ENCODE measurements at places on chromosomes 3 and 15. TPM values are rescaled to one million over a fixed set of nuclear protein-coding genes. Genes with fewer than 3 reads are reported as not detected.
A peak's percentile ranks its signal among the peaks of the same experiment; 100 is the strongest.

GRCh38 chr15:90519688-90520087, 10.0 kb upstream of the CRTC3 start:
- DNase-seq: peak; percentile 82

DNA sequence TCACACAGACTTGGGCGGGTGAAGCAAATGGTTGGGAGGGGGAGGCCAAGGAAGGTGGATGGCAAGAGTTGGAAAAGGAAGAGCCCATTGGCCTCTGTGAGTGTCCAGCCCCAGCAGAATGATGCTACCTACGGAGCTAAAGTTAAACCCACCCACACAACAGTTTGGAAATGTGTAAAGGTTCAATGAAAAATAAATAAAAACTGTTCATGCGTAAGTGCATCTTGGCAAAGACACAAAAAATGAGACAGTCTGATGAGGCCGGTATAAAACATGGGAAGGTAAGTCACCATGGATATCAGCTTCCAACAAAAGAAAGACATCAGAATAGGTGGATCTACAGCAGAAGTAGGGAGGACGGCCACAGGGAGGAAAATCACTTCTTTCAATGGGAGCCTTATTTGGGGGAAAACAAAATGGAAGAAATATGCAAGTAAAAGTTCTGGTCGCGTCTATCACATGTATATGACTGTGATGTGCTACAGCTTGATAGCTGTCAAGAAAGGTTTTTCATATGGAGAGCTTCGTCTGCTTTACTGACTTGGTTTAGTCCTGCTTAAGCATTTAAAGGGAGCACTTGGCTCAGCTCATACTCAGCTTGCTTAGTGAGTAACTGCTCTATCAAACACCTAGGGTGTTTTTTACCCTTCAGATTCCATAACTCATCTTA, 82.8 kb downstream of the TIGIT start:
- DNase-seq: no peak

DNA sequence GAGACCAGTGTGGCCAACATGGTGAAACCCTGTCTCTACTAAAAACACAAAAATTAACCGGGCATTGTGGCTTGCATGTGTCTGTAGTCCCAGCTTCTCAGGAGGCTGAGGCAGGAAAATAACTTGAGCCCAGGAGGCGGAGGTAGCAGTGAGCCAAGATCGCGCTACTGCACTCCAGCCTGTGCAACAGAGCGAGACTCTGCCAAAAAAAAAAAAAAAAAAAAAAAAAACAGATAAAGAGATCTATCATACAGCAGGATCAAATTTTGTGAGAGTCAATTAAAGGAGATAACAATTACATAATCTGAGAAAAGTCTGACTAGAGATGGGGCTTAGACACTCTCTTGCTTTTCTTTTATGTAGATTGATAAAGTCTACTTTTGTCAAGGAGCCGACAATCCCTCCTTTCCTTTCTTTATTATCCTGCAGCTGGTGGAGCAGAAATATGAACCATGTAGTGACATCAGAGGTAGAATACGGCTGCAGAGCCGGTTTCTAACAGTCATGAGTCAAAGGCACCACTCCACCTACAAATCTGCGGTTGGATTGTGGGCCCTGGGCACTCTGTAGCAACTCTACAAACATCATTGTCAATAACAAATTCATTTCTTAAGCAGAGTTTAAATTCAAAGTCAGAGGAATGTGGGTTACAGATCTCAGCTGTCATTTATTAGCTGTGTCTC, 9.0 kb downstream of the C2CD4A start:
- DNase-seq: peak; percentile 88

- DNase-seq: no peak
Observed at GRCh38 chr3:166257715-166258114, 420.5 kb upstream of the BCHE start.

DNA sequence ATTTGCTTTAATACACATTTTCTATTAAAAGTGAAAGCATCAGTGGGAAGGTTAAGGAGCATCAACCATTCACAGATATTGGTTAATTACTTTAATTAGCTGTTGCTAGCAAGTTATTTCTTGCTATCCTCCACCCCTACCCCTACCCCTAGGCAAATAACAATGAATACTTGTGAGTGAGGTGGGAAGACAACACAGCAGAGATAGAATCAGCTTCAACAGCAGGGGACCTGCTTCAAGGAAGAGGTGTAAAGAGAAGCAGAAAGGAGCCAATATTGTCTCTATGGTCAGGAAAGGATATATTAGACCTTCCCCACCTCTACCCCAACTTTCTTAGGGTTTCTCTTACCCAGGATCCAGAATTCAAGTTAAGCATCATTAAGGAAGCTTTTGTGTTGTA, 149.4 kb downstream of the SNRK start:
- no peak for DNase-seq

DNA sequence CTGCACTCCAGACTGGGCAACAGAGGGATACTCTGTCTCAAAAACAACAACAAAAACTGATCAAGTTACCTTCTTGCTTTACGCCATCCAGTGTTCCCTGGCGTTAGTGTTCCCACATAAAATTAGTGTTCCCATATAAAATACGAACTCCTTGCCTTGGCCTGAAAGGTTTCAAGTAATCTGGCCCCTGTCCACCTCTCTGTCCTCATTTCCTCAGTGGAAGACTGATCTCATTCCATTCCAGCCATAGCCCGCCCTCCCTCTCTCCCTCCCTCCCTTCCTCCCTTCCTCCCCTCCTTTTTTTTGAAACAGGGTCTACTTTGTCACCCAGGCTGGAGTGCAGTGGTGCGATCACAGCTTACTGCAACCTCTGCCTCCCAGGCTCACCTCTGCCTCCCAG, 2.8 kb upstream of the CAND2 start:
- no peak for DNase-seq

DNA sequence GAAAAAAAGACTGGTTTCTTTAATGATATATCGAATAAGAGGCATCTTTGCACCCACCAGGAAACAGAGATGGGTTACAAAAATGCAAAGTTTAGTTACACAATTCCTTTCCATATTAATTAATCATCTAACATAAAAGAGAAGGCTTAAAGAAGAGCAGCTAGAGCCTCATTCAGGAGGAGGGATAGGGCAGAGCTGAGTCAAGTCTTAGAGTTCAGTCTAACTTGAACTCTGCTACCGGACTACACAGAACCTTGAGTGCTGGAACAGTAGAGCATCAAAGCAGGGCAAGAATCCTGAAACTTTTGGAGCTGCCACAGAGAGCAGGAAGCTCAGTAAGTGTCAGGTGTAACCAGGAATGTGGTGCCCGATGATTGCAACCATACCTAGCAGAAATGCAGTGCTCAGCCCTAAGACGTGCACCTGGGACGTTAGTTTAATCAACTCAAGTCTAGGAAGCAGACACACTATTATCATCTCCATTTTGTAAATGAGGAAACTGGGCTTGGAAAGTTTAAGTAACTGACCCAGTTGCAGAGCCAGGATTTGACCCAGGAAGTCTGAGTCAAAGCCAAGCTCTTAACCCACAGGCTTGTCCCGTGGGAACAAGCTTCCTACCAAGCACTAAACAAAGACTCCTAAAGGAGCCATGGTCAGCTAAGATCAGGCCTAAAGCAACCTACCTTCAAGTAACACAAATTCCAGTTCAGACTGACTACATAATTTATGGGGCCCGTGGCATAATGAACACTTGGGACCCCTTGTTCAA, 187.4 kb downstream of the FOXP1 start:
- peak; percentile 77 for DNase-seq

DNA sequence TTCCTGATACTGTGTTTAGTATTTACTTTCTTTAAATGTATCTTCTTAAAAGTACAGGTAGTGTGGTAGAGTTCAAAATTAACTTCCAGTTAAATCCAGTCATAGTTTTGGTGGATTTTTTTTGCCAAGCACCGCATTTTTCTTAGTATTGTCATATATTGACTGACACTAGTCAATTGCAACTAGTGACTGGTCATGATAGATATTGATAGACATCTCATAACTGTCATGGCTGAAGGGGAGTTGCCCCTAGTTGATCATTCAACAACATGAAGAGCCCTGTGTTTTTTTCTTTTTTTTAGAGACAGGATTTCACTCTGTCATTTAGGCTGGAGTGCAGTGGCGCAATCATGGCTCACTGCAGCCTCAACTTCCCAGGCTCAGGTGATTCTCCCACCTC, 22.1 kb downstream of the RAB8B start:
- DNase-seq: no peak

DNA sequence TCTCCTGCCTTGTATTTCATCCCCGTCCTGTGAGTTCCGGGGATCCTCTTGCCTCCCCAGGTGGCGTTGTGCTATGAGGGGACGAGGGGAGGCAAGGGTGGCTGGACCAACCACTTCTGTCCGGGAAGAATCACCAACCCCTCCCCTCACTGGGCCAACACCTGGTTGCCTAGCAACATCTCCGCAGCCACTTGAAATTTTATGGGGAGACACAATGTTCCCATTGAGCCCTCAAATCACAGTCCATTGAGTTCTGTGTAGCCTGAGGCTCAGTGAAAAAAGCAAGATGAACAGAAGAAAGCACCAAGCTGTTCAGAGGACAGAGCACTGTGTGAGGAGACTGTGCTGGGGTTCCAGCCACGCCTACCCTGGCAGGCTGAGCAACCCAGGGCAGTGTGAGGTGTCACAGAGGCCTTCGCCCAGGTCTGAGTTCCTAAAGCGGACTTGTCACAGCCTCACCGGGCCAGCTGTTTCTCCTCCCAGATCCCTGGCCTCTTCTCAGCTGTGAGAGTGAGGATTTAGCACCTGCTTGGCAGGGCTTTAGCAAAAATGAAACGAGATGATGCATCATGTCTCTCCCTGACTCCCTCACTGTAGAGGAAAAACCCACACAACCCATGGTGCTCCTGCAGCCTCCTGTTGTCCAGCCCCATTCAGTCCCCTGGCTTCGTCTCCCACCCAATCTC, 76.8 kb downstream of the ATP2B2 start:
- DNase-seq: no peak

DNA sequence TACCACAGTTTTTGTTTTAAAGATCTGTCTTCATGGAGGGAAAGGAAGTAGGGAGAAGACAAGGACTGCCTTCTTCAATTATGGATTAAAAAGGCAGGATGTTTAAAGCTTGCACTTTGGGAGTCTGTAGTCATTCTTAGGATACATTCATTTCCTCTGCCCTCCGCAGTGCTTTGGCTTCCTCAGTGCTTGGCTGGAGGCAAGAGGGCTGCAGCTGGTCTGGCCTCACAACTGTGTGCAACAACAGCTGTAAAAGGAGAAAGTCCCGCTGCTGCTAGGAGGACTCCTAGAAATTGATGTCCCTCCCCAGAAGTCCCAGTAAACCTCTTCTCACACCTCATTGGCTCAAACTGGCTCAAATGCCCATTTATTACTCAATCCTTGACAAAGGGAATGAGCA, 54.4 kb upstream of the PPP2R3A start:
- DNase-seq: no peak

GRCh38 chr3:99765042-99765942, 52.4 kb upstream of the CMSS1 start:
- DNase-seq: peak; percentile 63

GRCh38 chr3:464255-464654, 267.7 kb downstream of the CHL1 start:
- DNase-seq: no peak

DNA sequence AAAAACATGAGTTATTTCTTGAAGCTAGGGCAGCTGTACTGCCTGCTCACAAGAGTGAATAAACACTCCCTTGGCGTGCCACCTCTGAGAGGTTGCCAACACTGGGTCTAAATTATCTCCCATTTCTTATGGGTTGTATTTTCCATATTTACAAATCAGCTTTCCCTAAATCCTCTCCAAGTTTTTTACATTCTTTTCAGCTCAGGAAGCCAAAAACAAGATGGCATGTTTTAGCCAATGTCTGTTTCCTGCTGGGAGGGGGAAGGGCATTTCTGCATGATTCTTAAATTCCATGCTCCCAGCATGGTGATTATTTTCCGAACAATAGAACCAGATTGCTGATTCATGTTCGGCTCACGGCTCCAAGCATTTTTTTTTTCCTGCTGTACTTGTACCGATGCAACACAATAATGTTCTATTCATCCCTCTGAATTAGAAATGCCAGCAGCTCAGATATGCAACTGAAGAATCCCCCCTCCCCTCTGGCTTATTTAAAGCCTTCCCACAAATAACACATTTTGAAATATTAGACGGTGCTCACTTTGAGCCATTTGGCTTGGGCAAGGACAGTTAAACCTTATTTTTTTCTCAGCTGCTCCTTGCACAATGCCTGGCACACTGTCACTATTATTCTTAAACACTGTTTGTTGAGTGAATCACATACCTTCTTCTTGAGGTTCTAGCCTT, 252.5 kb downstream of the THRB start:
- DNase-seq: peak; percentile 80

GRCh38 chr15:52440414-52440813, 88.3 kb downstream of the MYO5A start:
- DNase-seq: peak; percentile 87

DNA sequence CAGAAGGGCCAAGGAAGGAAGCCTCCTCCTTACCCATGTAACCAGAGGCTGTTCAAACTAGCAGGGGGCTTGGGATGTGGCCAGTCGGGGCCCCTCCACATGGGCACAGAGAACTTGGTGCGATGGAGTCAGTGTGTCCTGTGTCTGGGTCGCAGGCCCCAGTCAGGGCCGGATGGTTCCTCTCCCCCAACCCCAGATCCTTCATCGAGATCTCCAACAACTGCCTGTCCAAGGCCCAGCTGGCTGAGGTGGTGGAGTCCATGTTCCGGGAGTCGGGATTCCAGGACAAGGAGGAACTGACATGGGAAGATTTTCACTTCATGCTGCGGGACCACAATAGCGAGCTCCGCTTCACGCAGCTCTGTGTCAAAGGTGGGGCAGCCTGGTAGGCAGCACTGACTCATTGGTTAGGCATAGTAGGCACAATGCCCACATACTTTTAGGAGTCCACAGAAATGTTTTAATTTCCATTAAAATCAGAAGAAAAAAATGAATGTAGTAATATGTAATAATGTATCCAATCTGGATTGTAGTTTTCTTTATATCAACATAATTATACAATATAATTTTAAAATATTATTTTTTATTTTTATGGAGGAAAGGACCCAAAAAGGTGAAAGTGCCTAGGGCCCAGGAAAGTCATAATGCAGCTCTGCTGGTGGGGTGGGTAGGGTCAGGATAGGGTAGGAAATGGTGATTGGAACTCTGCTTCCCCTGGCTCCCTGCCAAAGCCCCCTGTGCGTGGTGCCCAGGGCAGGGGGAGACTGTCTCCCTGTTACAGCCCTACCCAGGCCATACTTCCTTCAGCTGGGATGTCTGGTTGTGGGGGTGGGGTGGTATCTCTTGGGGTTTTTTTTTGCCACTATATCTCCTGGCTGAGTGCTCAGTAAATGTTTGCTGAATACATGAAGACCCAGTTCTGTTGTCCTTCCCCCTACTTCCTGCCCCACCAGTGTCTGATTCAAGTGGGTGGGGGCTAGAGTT, 18.6 kb downstream of the DUOX1 start:
- DNase-seq: no peak

GRCh38 chr3:182562274-182562673, 231.0 kb upstream of the ATP11B start:
- no peak for DNase-seq

RASL12 gene
- total RNA-seq: not detected

CCRL2 gene
- 5.3 TPM for total RNA-seq

GALNT15 gene
- 2.1 TPM for total RNA-seq

FOXL2 gene
- 6.3 TPM for total RNA-seq

TRIP4 gene
- 9.2 TPM for total RNA-seq

TM4SF4 gene
- total RNA-seq: 0.17 TPM

C2CD4B gene
- not detected for total RNA-seq

LCTL gene
- 0.11 TPM for total RNA-seq

WDR76 gene
- 39.1 TPM for total RNA-seq

CCR9 gene
- total RNA-seq: not detected

All from LHCN-M2 (cell line).